ENCODE measurements at places on chromosomes 2 and 18.

- DNase-seq = no peak
Observed at GRCh38 chr2:241505086-241505780, 3.2 kb downstream of the STK25 start.

- peak; percentile 5 for DNase-seq
Observed at GRCh38 chr18:26088487-26088886, 1.9 kb downstream of the SS18 start.

DNA sequence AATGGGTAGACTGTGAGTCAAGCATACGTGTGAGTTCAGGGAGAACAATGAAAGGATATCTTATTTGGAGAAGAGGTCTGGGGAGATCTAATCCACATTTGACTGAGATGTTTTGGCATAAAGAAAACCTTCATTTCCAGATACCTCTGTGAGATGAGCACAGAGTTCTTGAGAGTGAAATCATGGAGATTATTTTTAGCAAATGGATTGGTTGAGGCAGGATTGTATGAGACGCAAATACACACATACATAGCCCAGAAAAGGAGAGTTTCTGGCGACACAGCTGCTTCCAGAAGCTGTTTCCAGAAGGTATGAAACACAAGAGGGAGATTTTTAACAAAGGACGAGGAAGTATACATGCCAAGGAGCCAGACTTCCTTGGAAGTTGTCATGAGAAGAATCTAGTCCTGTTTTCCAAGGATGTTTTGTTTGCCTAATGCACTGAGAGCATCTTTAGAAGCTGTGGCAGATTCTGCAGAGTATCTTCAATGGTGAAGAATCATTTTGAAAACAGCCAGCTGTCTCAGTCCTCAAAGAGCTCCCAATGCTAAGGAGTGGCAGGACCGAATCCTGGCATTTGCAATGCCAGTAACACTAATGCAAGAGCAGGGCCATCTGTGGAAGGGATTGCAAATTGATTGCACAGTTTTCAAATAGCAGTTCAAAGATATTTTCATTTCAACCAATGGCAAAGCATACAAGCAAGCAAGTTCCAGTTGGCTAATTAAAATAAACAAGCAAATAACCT, 177.2 kb downstream of the SETBP1 start:
- no peak for DNase-seq

- no peak for DNase-seq
Observed at GRCh38 chr18:33201509-33201926, 239.0 kb downstream of the CCDC178 start.

- DNase-seq = no peak
Observed at GRCh38 chr2:139835101-139835500, 1054.9 kb upstream of the NXPH2 start.

Measured in CD4-positive, alpha-beta T cell (primary cell).